Epithelial cell of umbilical artery (primary cell): ENCODE measurements at places on chromosomes 7 and 10. TPM values are rescaled to one million over a fixed set of nuclear protein-coding genes. Genes with fewer than 3 reads are reported as not detected.

Gene CCDC146
- 0.46 and 0.97 TPM in 2 replicates for total RNA-seq

Gene KLF14
- total RNA-seq = 0.15 TPM in 1 of 2 replicates, not detected in the other

Gene EBF3
- total RNA-seq = under 0.01 and 0.15 TPM in 2 replicates

Gene LRRD1
- total RNA-seq = under 0.01 TPM in 1 of 2 replicates, not detected in the other

Gene PTPRN2
- 0.32 and 0.61 TPM in 2 replicates for total RNA-seq

Gene LHFPL3
- total RNA-seq = not detected in 2 replicates

Gene STEAP1B
- 51.3 and 124 TPM in 2 replicates for total RNA-seq

Gene MLXIPL
- not detected in 2 replicates for total RNA-seq

Gene GNAT3
- total RNA-seq = not detected in 2 replicates

Gene MYOZ1
- total RNA-seq = not detected in 2 replicates

Gene H2BK1
- not detected in 2 replicates for total RNA-seq

Gene LRMDA
- 0.46 and 3.9 TPM in 2 replicates for total RNA-seq

Gene GDF10
- total RNA-seq = under 0.01 and 0.30 TPM in 2 replicates

Gene FAM241B
- total RNA-seq = 0.32 TPM in 1 of 2 replicates, not detected in the other

Gene MBL2
- not detected in 2 replicates for total RNA-seq

Gene TMEM120A
- 27.2 and 31.8 TPM in 2 replicates for total RNA-seq

Gene GIMAP8
- total RNA-seq = 77.3 and 104 TPM in 2 replicates

Gene ZNF438
- total RNA-seq = 4.2 and 5.2 TPM in 2 replicates

Gene PRXL2A
- 184 and 233 TPM in 2 replicates for total RNA-seq

Gene OPN4
- not detected in 2 replicates for total RNA-seq

Gene SFTPA1
- not detected in 2 replicates for total RNA-seq

Gene PYROXD2
- 2.3 and 5.5 TPM in 2 replicates for total RNA-seq

Gene POLR2J2
- 1.9 and 2.9 TPM in 2 replicates for total RNA-seq

Gene MTURN
- 2.1 and 5.5 TPM in 2 replicates for total RNA-seq

Gene AKR1B15
- not detected in 2 replicates for total RNA-seq

Gene EMX2
- total RNA-seq = 0.15 TPM in 1 of 2 replicates, not detected in the other

Gene AGAP4
- 2.3 and 2.9 TPM in 2 replicates for total RNA-seq

Gene SLC4A2
- 34.8 and 39.4 TPM in 2 replicates for total RNA-seq

Gene NOS3
- 13.3 and 26.4 TPM in 2 replicates for total RNA-seq

Gene DMBT1
- total RNA-seq = under 0.01 TPM in 1 of 2 replicates, not detected in the other

Gene JAKMIP3
- total RNA-seq = under 0.01 TPM in 1 of 2 replicates, not detected in the other

Gene EBLN1
- total RNA-seq = not detected in 2 replicates

Gene CCDC172
- not detected in 2 replicates for total RNA-seq

Gene RHOBTB1
- 27.1 and 33.1 TPM in 2 replicates for total RNA-seq

Gene UBE2H
- 49.4 and 115 TPM in 2 replicates for total RNA-seq

Gene FAM204A
- 46.8 and 91.3 TPM in 2 replicates for total RNA-seq

Gene AOAH
- 1.1 TPM in 1 of 2 replicates, not detected in the other for total RNA-seq

Gene ELN
- total RNA-seq = 0.30 TPM in 1 of 2 replicates, not detected in the other

Gene CALML3
- total RNA-seq = not detected in 2 replicates

Gene UCN3
- total RNA-seq = not detected in 2 replicates

Gene RBM20
- under 0.01 TPM in 1 of 2 replicates, not detected in the other for total RNA-seq

Gene NAT16
- not detected in 2 replicates for total RNA-seq

Gene SORCS3
- total RNA-seq = not detected in 2 replicates

Gene IL2RA
- total RNA-seq = not detected in 2 replicates

Gene VPS37D
- total RNA-seq = 2.9 and 4.2 TPM in 2 replicates

Gene MICALL2
- 14.0 and 15.3 TPM in 2 replicates for total RNA-seq

Gene CPN1
- not detected in 2 replicates for total RNA-seq

Gene MYO1G
- 0.15 and 0.32 TPM in 2 replicates for total RNA-seq

Gene ARHGEF35
- 0.32 and 0.91 TPM in 2 replicates for total RNA-seq

Gene SLC13A1
- total RNA-seq = not detected in 2 replicates

Gene IFIT5
- 9.4 and 67.9 TPM in 2 replicates for total RNA-seq

Gene CDK1
- total RNA-seq = 78.0 and 88.8 TPM in 2 replicates

Gene OR9A2
- total RNA-seq = not detected in 2 replicates

Gene EVX1
- not detected in 2 replicates for total RNA-seq

Gene LUC7L2
- 31.5 and 42.4 TPM in 2 replicates for total RNA-seq
